T-cell (primary cell): ENCODE measurements at places on chromosomes 12 and 14. TPM values are rescaled to one million over a fixed set of nuclear protein-coding genes. Genes with fewer than 3 reads are reported as not detected.

Gene SLC5A8
- total RNA-seq = not detected

Gene CIDEB
- 20.8 TPM for total RNA-seq

- DNase-seq = no peak
These were observed 5.9 kb downstream of the DGLUCY start for GRCh38 chr14:91119556-91120311.

- DNase-seq = no peak
These were observed 14.2 kb downstream of the AMN1 start for GRCh38 chr12:31714406-31715271.

DNA sequence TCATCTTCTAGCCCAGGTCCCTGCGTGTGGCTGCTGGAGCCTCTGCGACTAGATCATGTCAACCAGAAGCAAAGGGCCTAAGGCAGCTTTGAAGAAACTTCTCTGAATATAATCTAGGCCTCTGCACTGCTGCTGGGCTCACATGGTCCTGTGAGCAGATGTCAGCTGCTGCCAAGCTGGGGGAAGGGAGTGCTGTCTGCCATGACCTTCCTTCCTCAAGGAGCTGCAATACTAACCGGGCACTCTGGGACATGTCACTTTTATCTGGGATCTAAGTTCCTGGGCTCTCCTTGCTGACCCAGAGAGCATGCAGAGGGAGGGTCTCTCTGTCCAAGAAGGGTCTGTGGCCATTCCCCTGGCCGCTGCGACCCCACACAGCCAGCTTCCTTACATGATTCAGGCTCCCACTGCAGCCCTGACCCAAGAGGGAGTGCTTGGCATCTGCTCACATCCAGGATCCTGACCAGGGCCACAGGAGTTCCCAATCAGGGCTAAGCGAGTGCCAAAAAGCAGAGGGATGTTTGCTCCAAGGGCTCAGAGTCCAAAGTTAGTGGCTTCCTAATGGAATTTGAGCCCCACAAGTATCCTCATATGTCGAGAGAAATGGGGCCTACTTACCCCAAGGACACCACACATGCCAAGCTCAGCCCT is 74.0 kb downstream of the PLEKHG3 start:
- no peak for DNase-seq

Gene ESPL1
- 1.2 TPM for total RNA-seq

DNA sequence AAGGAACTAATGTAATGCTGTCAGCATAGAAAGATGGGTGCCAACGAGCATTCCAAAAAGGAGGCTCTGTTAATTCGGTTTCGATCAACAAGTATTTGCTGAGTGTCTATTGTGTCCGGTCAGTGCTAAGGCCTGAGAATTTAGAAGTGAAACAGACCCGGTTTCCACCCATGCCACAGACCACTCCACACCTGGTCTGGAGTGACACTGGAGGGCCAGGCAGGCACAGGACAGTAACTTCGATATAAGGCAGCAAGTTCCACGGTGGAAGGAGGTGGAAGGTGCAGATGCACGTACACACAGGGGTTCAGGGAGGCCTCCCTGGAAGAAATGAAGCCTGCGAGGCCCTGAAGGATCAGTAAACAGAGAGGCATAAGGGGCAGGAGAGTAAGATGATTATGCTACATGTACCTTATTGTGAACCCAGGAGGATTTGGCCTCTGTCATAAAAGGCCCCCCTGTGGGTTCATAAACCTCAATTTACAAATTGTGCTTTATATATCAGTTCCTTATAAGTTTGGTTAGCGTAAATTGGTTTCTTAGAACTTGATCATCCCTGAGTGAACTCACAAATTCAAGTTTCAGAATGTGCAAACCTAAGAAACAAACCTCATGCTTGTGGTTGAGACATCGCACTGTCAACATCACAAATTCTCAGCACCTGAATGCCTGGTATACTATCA is 25.9 kb downstream of the SSH1 start:
- no peak for DNase-seq

- DNase-seq = no peak
These were observed 67.8 kb downstream of the HMGA2 start for GRCh38 chr12:65891987-65892481.

GRCh38 chr12:77388445-77389265 is 323.3 kb upstream of the E2F7 start:
- DNase-seq = no peak

Gene CLEC14A
- total RNA-seq = not detected

DNA sequence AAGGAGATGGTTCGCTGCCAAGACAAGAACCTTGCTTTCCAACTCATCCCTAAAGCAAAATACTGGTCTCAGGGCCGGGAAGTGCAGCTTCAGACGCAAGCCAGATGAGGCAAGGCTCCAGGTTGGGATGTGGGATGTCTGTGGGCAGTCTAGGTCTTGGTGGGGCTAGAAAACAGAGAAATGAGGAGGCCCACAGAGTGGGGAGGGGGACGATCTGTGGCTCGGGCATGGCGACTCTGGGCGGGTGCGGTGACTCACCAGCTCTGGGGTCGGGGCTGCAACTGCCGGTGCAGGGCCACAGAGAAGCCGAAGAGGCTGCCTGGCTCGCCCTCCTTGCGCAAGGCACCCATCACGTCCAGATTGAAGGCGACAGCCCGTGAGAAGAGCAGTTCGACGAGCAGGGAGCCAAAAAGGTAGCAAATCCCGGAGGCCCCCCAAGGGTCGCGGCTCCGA is 459 bp downstream of the ITGA7 start:
- no peak for DNase-seq

Gene MFAP5
- total RNA-seq = not detected

Gene ITGB7
- total RNA-seq = 498 TPM

Gene KLRB1
- 9.0 TPM for total RNA-seq

- no peak for DNase-seq
These were observed 1002.8 kb downstream of the TRHDE start for GRCh38 chr12:73274976-73275375.

DNA sequence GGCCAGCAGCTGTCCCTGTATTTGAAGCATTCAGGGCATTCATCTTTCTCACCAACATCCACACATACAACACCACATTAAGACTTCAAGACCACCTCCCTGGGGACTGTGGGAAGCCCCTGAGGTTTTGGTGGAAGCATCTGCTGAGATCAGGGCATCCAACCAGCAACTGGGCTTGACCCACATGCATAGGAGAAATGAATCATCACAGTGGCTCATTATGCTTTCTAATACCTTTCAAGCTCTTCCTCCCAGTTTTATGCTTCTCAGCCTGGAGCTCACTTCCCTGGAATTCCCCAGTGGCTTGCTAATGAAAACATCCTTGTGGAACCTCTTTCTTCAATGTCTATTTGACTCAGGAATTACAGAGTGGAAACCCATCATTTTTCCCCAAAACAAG is 21.4 kb upstream of the CMKLR1 start:
- DNase-seq = no peak

- no peak for DNase-seq
These were observed 74.8 kb upstream of the FOXN3 start for GRCh38 chr14:89491711-89492381.

Gene MYO1H
- total RNA-seq = not detected

- DNase-seq = no peak
These were observed 15.8 kb downstream of the TEP1 start for GRCh38 chr14:20397511-20397910.

GRCh38 chr14:75604979-75605851 is 26.8 kb downstream of the FLVCR2 start:
- DNase-seq = no peak

Gene NYNRIN
- 0.88 TPM for total RNA-seq

DNA sequence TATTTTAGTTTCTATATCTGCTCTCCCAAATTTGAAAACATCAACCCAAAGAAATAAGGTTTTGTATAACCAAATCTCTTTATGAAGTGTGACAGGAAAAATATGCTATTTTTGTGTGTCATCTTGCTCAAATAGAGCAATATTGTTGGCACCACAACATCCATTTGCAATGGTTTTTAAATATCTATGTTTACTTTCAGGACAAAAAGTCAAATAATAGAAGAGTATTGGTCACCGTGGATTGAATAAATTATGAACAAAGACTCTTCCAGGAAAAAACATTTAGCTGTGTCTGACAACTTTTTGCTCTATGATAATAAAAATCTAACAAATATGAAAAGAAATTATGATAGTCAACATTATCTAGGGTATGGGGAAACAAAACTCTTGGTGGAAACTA is 439.2 kb downstream of the BTG1 start:
- DNase-seq = no peak

- no peak for DNase-seq
These were observed 146.6 kb downstream of the EXOC5 start for GRCh38 chr14:57122129-57122528.

DNA sequence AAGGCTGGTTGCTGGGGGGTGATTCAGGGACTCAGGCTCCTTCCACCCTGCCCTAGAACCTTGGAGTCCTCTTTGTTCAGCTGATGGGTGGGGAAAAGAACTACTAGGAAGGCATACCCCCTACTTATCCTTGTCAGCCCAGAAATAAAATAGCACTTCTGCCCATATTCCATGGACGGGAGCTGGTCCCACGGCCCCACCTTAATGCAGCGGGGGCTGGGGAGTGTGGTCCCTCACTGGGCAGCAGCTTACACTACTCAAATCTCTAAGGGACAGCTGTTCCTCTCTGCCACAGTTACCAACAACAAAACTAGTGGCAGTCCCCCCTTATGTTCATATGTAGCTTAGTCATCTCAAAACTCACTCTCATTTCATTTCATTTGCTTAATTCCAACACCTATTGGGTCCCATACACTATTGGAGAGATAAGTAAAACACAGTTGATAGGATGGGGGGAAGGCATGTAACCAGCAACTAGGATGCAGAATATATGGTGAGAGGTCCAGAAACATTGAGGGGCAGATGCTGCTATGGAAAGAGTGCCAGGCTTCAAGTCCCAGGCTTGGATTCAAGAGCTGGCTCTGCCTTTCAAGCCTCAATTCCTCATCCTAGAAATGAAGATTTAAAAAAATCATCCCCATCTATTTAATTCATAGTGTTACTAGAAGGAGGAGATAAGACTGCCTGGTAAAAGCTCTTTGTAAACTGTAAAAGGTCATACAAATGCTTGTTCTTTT is 83.7 kb upstream of the RIC8B start:
- DNase-seq = no peak

DNA sequence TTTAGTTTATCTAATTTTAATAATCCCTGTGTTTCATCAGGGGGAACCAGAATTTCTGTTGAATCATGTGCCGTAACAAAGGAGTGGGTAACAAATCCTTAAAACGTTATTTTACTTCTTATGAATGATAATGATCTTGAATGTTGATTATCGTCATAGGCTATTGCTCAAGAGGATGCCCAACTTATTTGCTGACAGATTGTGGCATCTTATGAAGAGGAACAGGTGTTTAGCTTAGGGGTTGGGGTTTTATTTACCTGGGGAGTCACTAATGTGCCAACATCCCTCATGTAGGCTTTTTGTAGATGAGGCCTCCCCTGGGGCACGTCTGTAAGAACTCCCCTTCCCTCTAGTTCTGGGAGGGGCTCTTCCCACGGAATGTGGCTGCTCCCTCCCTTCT is 32.4 kb upstream of the TMX1 start:
- no peak for DNase-seq

DNA sequence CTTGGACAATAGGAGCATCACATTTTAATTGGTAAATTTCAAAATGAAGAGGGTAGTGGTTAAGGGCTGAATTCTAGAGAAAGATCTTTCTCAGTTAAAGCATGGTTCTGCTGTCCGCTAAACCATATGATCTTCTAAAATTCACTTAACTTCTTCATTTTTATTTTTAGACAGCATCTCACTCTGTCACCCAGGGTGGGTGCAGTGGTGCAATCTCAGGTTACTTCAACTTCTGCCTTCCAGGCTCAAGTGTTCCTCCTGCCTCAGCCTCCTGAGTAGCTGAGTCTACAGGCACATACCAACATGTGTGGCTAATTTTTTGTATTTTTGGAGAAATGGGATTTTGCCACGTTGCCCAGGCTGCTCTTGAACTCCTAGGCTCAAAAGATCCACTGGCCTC is 226.7 kb upstream of the ABCD2 start:
- DNase-seq = no peak

- DNase-seq = no peak
These were observed 22.0 kb downstream of the RPS6KA5 start for GRCh38 chr14:91038439-91038838.

Gene TBC1D30
- 0.10 TPM for total RNA-seq

GRCh38 chr12:101858361-101858760 is 19.0 kb upstream of the DRAM1 start:
- no peak for DNase-seq

Gene GALNT6
- total RNA-seq = 5.3 TPM

Gene RHEBL1
- 2.5 TPM for total RNA-seq

GRCh38 chr14:86038387-86039042 is 508.6 kb downstream of the FLRT2 start:
- DNase-seq = peak; percentile 9

GRCh38 chr12:131950182-131950913 is 606 bp downstream of the EP400 start:
- DNase-seq = no peak

GRCh38 chr12:121934309-121934664 is 15.9 kb downstream of the CFAP251 start:
- no peak for DNase-seq

DNA sequence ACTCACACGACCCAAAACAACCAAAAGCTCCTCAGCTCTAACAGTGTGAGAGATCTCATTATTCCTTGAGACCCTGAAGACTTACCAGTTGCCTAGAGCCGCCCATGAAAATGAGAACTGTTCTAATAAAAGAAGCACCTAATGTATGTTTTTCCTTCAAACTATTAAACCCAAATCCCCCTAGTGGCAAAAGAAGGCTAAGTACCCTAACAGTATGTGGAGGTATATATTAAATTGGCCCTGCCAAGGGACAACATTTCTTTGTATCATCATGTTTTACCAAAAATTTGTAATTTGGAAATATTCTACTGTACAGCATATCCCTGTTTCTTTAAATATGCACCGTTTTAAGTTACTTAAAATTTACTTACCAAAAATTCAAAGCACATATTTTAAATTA is 38.0 kb upstream of the PPFIA2 start:
- DNase-seq = no peak

DNA sequence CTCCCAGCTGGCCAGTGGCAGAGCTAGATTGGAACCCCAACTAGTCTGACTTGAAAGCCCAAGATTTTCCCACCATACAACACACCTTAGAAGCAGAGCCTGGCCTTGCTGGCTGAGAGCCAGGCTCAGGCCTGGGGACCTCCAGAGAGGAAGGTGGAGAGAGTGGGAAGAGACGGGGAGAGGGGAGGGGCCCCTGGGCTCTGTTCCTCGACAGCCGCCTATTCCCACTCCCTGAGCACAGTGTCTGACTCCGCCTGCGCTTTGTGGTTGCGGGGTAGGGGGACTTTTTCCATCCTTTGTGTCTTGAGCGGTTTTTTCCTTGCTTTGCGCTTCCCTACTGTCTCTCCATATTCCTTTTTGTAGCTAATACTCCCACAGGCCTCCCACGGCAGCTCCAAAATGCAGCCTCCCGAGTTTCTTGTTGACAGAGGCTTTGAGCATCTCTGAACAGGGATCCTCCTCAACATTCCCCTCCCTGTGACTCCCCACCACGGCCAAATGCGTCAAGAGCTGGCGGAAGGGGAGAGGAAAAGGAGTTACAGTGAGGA is 4.0 kb upstream of the KCNH3 start:
- DNase-seq = no peak
